ENCODE measurements at places on chromosomes 5 and 9.
A peak's percentile ranks its signal among the peaks of the same experiment; 100 is the strongest.

DNA sequence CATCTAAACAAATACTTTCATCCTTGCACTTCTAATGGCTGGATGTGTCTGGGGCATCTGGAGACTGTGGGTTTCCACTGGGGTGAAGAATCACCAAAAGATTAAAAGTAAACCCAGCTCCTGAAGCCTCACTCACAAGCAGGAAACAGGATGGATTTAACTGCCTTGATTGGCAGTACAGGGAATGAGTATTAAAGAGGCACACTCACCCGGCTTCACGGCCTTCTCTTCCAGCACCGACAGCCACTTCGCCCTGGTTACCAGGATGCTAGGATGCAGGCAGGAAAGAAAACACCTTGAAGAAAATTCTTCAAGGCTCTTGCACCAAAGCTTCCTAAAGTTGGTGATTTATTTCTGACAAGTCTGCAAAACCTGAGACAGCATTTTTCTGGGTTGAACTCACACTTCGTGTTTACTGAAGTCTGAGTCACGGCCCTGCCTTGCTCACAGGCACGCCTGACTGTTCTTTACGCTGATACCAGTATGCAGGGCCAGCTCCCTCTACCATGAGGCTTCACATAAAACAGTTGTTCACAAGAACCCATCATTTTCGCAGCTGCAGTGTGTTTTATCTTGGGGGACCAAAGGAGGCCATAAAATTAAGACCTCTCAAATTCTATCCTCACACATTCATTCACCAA, 56.5 kb upstream of the ZNF354A start:
- no peaks in the 10 kb centered on the region for H3K27me3 ChIP-seq
- H3K4me1 ChIP-seq, result no peaks in the 10 kb centered on the region
- no peak overlapping the region for H3K4me3 ChIP-seq
- H3K27ac ChIP-seq, result no peak overlapping the region
- H3K36me3 ChIP-seq, result no peaks in the 10 kb centered on the region

GRCh38 chr9:127336506-127337352, 60.2 kb upstream of the SLC2A8 start:
- no peak for DNase-seq
- no peaks in the 10 kb centered on the region for H3K36me3 ChIP-seq
- peaks cover 14% of the 10 kb centered on the region for H3K27me3 ChIP-seq
- H3K4me3 ChIP-seq, result no peak overlapping the region
- no peaks in the 10 kb centered on the region for H3K4me1 ChIP-seq

DNA sequence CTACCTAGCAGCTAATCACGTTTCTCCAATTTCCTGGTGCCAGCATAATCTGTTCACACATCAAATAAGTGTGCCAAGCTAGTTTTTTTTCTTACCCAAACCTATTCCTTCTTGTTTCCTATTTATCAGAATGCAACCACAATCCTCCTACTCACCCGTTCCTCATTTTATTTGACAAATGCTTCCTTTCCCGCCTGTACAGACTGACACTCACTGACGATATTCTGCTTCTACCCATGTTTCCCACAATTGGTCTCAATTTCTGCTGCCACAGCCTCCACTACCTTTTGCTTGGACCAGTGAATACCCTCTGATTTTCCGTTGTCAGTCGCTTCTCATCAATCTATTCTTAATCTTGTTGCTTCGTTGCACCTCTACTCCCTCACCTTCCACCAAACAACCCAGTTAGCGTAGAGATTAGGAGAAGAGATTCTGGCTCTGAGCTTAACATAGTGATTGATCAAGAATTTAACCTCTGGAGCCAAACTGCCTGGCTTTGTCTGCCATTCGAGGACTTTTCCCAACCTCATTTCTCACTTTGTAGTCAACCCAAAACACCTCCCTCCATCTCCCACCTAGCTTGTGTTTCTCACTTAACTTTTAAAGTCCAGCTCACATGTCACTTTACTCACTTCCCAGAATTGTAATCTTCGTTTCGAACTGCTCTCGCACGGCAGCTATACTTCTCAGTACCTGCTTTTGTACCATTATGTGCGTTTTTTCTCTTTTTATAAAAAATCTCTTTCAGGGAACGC, 729 bp upstream of the TMEM38B start:
- H3K27me3 ChIP-seq, result peaks cover 25% of the 10 kb centered on the region
- DNase-seq, result no peak
- peak overlapping the region; percentile 87 for H3K4me3 ChIP-seq
- no peaks in the 10 kb centered on the region for H3K36me3 ChIP-seq
- no peak overlapping the region for H3K27ac ChIP-seq

- no peak for DNase-seq
- H3K4me1 ChIP-seq, result no peaks in the 10 kb centered on the region
Measured at GRCh38 chr5:116598911-116599310, 24.3 kb upstream of the SEMA6A start.

DNA sequence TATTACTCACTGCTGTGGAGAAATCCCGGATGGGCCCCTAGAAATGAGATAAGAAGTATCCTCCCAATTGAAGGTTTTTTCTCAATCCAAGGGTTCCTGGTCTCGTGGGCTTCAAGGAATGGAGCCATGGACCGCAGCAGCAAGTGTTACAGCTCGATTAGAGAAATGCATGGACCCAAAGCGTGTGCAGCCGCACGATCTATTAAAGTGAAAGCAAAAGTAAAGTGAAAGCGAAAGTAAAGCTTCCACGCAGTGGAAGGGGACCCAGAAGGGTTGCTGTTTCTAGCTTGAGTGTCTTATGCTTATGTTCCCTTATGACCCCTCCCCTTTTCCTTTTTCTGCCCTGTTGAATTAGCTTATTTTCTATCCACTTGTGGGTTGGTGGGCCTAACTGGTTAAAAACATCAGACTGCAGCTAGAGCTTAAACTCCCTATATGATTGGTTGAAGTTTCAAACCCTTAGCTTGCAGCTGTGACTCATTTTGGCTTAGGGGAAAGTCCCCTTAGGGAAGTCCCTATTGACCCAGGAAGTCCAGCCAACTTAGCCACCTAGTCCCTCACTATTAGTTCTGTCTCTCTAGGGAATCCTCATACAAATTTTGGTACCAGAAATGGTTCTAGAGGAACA, 1111.8 kb downstream of the TAF11L14 start:
- peak overlapping the region; percentile 91 for H3K4me3 ChIP-seq
- H3K27ac ChIP-seq, result peak overlapping the region; percentile 84
- peaks cover 61% of the 10 kb centered on the region for H3K4me1 ChIP-seq
- DNase-seq, result peak; percentile 31
- H3K36me3 ChIP-seq, result peaks cover 18% of the 10 kb centered on the region
